Sciatic nerve (tissue), 2 donors: ENCODE measurements at places on chromosomes 5 and 9. TPM values are rescaled to one million over a fixed set of nuclear protein-coding genes. Genes with fewer than 3 reads are reported as not detected.

Gene PCDHB10
- total RNA-seq = 5.3 TPM

Gene TMOD1
- total RNA-seq = 25.3 TPM

Gene TMEM252
- not detected for total RNA-seq

Gene ARHGEF37
- total RNA-seq = 86.7 TPM

Gene INSL6
- total RNA-seq = not detected

Gene FOXI1
- total RNA-seq = not detected

Gene GLRA1
- total RNA-seq = not detected

Gene EIF4E1B
- total RNA-seq = not detected

Gene UBE2QL1
- total RNA-seq = 0.94 TPM

Gene C5orf58
- total RNA-seq = not detected

Gene ALAD
- 83.6 TPM for total RNA-seq

Gene ZNF354C
- total RNA-seq = 13.8 TPM

Gene CAVIN4
- 0.31 TPM for total RNA-seq
